SJSA1 (cell line): ENCODE measurements at places on chromosomes 2 and 18.

GRCh38 chr18:59268721-59269562, 4.3 kb downstream of the RAX start:
- DNase-seq: no peak

DNA sequence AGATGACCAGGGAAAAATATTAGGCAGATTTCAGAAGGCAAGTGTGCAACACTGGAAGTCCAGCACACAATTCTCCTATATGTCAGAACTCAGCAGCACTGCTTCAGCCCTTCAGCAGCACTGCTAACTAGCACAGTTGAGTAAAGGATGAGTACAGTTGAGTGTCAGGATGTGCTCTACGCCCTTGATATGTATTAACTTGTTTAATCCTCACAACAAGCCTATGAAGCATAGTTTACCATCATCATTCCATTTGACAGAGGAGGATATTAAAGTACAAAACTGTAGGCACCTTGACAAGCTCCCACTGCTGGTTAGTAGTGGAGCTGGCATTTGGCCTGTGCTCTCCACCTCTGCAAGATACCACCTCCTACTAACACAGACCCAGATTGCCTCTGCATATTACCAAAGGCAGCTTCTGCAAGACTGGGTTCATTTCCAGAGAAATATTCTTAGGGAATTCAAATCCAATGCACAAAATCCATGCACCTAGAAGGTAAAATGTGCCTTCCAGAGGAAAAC, 230.8 kb downstream of the ANAPC1 start:
- no peak for DNase-seq

DNA sequence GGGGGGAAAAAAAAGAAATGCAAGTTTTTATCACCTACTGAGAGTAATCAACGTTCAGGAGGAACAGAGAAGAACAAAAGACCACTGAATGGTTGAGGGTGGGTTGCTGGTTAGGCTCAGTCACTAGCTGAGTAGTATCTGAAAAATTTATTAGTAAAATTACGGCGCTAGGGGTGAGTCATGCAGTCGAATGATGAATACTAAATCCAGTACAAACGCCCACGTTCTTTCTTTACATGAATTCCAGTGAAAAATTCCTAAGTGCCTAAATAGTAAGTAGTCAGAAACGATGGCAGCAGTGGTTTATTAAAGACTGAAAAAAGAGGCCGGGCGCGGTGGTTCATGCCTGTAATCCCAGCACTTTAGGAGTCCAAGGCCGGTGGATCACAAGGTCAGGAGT, 52.0 kb downstream of the TEKT4 start:
- DNase-seq: no peak

- no peak for DNase-seq
These were observed 83.8 kb downstream of the FAM117B start for GRCh38 chr2:202718614-202719013.

DNA sequence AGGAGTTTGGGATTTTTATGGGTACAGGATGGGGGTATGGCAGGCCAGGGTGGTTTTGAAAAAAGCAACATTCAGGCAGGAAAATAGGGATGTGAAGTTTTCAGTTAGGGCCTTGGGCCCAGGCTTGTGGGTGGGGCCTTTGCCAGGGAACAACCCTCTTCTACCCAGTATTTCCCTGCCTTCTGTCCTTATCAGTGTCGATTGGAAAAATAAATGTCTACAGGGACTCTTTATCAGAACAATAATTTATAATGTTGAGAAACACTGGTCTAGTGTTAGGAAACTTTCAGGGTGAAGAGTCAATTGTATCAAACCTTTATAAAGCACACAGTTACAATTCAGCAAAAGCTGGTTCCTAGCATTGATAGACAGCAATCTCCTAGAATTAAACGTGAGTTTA, 214.1 kb upstream of the NABP1 start:
- no peak for DNase-seq

GRCh38 chr2:67600946-67601345, 203.8 kb downstream of the ETAA1 start:
- no peak for DNase-seq

DNA sequence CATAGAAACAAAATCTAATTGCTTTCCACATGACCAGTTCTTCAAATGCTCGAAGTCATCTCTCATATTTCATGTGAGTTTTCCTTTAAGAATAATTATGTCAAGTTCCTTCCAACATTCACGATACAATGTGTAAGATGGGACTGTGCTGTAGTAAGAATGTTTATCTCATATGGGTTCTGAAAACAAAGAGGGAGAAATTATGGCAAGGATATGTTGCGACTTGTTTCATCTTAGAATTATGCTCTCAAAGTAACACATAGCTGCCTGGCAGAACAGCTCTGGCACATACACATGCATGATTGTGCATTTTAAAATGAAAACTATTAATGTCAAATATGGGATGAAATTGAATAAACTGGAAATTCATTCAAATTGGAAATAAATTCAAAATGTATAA, 314.8 kb upstream of the ACVR2A start:
- no peak for DNase-seq

- no peak for DNase-seq
These were observed 31.4 kb upstream of the TMEM177 start for GRCh38 chr2:119647440-119648169.

DNA sequence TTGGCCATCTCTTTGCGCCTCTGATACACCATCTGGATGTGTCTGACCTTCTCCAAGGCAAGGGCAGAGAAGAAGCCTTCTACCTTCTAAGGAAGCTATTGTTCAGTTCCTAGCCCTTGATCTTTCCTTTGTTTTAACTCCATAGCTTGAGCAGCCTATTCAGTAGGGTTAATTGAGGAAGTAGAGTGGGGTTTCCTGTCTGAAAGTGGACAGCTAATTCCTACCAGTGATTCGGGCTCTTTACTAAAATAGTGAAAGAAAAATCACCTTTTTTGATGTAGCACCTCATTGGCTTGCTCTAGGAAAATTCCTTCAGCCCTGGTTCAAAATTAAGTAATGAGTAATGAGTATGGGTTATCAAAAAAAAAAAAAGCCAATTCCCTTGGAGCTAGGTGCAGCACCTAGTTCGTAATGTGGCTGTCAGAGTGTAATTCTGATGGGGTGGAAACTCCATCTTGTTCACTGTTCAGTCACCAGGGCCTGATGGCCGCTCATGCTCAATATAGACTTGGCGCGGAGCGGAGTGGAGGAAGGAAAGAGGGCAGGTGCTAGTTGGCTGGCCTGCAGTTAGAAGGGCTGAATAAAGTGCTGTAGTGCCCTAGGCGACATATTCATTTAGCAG, 2.9 kb upstream of the MGAT5 start:
- DNase-seq: no peak

- no peak for DNase-seq
These were observed 17.5 kb downstream of the STEAP3 start for GRCh38 chr2:119241205-119241532.
